ENCODE measurements at places on chromosomes 2 and 18. TPM values are rescaled to one million over a fixed set of nuclear protein-coding genes. Genes with fewer than 3 reads are reported as not detected.

TEX44 gene
- not detected for total RNA-seq

LRP1B gene
- 0.20 TPM for total RNA-seq

HOXD10 gene
- total RNA-seq: 7.5 TPM

GPR17 gene
- total RNA-seq: not detected

ALPI gene
- total RNA-seq: not detected

HOXD12 gene
- total RNA-seq: not detected

GCG gene
- not detected for total RNA-seq

FRZB gene
- 0.15 TPM for total RNA-seq

GULP1 gene
- total RNA-seq: 14.3 TPM

Data from mammary microvascular endothelial cell (primary cell).